GM10248 (cell line): ENCODE measurements at places on chromosomes 7 and 10.

DNA sequence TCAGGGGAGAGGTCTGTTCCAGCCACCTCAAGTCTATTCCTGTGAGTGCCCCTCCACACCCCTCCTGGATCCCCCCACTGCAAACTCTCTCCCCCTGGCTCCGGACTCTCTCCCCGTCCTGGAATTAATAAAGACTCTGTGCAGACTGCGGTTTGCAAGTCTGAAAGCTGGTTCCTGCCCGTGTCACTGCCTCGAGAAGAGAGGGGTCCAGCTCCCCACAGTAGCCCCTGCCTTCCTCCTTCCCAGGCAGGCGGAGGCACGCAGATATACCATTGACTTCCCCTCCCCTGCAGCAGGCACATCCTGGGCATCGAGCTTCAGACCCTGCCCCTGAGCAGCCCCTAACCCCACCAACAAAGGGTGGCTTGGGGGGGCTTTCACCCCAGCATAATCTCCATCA, 2.2 kb upstream of the ELN start:
- DNase-seq: no peak

DNA sequence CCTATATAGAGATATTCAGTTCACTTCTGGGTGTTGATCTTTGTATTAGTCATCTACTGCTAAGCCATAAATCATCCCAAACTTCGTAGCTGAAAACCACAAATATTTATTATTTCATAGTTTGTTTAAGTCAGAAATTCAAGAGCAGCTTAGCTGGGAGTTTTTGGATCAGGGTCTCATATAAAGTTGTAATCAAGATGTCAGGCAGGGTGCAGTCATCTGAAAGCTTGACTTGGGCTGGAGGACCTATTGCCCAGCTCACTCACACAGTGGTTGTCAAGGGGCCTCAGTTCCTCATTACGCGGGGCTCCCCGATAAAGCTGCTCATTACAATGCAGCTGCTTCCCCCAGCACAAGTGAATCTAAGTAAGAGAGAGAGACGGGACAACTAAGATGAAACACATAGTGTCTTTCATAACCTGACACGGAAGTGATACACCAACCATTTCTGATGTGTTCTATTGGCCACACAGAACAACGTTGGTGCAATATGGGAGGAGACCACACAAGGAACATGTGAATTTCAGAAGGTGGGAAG, 15.7 kb downstream of the PPP1R3C start:
- DNase-seq: no peak

DNA sequence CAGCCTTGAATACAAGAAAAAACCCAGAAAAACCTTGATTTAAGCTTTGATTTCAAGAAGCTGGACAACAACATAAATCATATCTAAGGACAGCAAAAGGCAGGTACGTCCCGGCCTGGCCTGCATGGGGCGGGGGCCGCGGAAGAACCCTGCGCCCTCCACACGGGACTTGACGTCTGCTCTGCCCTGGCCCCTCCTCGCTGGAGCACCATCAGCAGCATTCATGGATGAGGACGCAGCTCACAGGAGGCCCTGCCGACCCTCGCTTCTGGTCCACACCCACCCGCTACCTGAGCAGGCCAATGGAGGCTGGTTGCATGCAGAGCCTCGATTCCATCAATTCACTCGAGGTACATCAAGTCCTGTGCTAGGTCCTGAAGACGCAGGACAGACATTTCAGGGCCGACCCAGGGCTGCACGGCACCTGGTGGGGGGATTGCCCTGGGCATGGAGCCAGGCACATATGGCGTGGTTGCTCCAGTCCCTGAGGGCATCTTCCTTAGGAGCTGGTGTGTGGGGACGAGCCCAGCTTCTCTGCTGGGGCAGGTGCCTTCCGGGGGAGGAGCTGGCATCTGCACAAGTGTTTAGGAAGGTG, 63.1 kb upstream of the NKX6-2 start:
- DNase-seq: no peak

DNA sequence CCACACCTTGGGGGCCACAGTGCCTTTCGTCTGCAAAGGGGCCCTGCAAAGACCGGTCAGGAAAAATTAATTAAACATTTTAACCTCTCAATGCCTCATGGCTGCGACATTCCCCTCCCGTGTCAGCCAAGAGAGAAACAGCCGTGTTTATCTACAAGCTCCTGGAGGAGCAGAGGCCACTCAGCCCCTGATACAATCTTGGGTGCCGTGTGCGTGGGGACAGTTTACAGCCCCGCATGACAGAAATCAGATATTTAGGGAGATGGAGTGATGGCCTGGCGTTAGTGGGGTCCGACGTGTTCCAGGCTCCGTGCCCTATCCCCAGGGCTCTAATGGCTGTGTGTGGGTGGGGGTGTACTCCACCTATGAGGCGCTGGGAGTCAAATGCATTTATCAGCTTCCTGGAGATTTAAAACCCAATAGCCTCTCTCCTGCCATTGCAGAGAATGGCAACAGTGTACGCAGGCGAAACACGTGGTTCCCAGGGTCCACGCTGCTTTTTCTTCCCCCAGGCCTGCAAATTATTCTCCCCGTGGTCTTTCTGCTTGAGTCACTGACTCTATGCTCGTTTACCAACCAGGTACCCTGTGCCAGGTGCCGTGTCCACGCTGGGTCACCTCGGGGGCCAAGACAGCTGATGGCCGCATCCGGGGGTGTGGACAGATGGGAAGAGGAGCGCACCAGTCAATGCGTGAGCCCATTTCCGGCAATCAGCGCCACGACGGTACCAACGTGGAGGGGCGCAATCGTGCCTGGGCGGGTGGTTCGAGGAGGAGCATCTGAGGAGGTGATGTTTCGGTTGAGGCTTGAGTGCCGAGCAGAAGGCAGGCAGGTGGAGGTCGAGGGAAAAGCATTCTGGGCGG, 26.6 kb upstream of the PSMG3 start:
- no peak for DNase-seq

DNA sequence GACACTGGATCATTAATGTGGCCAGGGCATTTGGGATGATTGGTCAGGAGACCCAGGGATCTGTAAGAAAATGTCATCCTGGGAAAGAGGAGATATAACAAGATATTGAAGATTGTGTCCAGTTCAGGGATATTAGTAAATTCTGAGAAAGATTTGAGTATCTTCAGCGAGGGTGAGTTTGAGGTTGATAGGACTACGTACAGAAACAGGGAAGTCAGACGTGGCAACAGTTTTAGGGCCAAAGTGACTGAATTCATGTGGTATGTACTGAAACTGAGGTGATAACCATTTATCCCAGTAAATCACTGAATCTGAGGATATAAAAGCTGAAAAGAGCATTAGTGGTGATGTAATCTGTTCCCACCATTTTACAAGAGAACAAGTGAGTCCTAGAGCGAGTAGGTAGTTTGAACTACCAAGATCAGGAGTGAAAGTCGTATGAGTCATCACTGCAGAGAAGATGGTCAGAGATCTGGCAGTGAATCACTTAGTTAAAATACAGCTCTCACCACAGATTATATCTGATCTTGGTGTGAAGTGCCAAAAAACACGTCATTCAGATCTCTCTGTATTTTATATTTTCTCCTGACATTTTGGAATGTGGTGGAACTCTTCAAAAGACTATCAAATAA, 220.5 kb downstream of the CDK14 start:
- DNase-seq: peak; percentile 53

DNA sequence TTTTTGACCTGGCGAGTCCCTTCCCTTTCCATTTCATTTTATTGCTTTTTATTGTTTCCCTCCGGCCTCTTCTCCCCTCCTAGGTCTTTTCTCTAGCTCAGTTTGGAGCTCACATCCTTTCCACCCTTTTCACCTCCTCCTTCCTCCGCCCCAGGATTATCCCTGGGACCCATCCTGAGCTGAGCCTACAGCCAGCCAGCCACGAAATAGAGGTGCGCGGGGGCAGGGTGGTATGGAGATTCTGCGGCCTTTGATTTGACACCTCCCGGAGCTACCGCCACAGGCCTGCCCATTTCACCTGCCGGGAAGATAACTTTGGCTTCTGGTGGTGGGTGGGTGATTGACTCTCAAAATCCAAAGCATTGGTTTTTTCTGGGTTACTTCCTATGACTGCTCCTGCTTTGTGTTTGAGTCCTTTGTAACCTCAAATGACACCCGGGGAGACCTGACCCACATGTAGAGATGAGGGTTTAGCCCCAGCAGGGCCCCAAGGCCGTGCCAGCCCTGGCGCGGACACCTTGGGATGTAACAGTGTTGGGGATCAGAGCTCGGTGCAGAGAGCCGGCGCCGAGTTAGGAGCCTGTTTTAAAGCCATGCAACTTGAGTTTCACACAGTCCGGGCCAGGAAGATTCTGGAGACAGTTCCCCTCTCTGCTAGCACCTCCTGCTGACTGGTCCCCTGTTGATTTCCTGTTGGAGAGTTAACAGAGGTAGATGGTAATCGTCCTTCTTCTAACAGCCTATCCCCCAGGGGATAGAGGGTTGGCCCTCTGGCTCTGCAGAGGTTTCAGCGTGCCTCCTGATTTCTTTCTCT, 1.5 kb downstream of the DUSP5 start:
- peak; percentile 48 for DNase-seq

GRCh38 chr7:154371424-154371823, 319.2 kb downstream of the DPP6 start:
- DNase-seq: no peak

- DNase-seq: no peak
These were observed 2.7 kb upstream of the C7orf25 start for GRCh38 chr7:42914421-42915045.

DNA sequence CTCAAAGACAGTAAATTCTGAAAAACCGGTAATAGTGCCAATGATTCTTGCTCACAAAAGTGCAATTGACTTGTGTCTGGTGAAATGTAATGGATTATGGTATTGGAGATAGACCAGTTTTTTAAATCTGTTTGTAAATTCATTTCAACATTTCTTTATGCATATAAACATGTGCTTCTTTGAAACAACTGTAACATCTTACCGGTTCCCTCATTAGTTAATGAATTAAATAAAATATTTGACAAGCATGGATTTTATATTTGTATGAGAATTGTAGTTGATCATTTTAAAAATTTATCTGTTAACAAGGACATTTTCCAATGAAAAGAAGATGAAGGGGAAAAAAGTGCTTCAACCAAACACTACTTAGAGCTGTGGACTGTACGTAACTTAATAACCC, 21.0 kb upstream of the APBB1IP start:
- DNase-seq: no peak

- no peak for DNase-seq
These were observed 239.2 kb downstream of the GRID1 start for GRCh38 chr10:86127274-86127819.

DNA sequence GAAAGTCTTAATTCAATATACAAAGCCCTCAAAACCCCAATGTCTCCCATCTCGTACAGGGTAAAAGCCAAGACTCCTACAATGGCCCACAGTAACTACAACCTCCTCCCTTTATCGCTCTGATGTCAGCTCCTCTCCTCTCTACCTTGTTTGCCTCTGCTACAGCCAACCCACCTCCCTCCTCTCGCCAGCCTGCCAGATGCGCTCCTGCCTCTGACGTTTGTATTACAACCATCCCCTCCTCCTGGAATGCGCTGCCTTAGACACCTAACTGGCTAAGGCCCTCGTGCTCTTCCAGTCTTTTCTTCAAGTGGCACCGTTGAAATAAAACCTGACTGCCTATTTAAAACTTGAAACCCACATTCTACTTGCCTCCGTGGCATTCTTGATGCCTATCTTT, 115.3 kb upstream of the MYO3A start:
- no peak for DNase-seq

GRCh38 chr7:12728192-12728538, 40.7 kb downstream of the ARL4A start:
- DNase-seq: no peak

DNA sequence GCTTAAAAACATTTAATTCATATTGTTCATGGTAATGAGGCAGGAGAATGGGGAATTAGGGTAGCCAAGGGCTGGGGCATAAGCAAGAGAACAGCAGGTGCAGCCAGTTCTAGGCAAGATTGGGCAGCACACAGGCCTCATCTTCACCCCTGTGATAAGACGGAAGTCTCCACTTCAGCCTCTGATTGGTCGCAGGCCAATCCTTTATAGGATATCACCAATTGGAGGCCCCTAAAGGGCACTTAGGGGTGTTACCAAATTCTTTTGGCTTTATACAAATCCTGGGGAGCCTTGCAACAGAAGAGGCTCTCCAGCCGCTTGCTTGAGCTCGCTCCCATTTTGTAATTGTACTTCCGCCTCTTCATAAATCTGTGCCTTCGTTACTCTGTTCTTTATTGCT, 231.1 kb downstream of the REEP3 start:
- DNase-seq: no peak

DNA sequence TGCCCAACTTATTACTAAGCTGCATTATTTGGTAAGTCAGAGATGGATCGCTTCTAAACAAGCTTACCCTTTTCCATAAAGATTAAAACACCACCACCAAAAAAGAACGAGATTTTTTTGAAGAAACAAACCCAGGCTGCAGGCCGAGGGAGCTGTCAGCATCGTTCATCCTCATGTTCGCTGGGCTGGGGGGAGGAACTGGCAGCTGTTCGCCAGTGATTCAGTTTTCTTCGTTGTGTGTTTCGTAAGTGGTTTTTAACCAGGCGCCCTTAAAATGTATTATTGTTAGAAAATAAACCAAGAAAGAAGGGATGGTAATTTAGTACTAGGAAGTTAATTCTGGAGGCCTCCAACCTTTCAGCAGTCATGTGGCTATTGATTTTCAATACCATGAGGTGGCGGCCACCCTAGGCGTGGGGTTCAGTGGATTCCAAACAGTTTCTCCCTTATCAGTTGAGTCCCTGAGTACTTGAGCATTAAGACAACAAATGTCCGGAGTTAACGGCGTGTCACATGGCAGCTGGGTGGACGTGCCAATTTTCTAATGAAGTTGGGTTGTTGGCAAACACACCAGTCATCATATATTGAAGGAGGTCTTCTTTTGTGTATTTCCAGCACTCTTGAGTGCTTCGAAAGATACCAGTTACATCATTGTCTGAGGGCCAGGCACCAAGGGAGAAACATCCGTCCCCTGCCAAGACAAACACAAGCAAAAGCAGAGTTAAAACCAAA, 173.2 kb downstream of the EBF3 start:
- DNase-seq: no peak

- DNase-seq: no peak
These were observed 64.9 kb upstream of the ADRB1 start for GRCh38 chr10:113978802-113979201.

GRCh38 chr7:51927738-51928137, 611.1 kb upstream of the COBL start:
- DNase-seq: no peak

DNA sequence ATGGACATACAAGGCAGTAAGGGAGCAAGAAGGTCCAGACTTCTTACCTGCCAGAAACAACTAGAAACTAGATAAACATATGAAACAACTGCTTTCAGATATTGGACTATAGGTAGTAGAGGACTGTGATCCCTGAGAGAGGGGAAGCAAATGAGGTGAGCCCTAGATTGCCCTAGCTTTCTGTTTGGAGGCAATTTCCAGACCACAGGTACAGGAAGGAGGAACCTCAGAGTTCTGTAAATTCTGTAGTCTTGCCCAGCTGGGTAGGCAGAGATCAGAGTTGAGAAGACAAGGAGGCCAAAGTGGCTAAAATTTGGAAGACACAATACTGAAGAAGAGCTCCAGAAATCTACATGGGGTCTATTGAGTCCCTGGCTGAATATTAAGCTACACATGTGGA, 21.0 kb downstream of the CDK6 start:
- DNase-seq: no peak
